ENCODE measurements at places on chromosomes 1 and 21.
A peak's percentile ranks its signal among the peaks of the same experiment; 100 is the strongest.

- DNase-seq: no peak
These were observed 687.7 kb upstream of the ADGRL4 start for GRCh38 chr1:79694241-79694640.

GRCh38 chr1:30462826-30463425 is 260.5 kb downstream of the MATN1 start:
- DNase-seq: no peak

- no peak for DNase-seq
These were observed 207.9 kb upstream of the CACYBP start for GRCh38 chr1:174791863-174792262.

- no peak for DNase-seq
These were observed 132.7 kb upstream of the SGIP1 start for GRCh38 chr1:66401244-66401643.

GRCh38 chr1:117371441-117372151 is 4.3 kb downstream of the MAN1A2 start:
- no peak for DNase-seq

DNA sequence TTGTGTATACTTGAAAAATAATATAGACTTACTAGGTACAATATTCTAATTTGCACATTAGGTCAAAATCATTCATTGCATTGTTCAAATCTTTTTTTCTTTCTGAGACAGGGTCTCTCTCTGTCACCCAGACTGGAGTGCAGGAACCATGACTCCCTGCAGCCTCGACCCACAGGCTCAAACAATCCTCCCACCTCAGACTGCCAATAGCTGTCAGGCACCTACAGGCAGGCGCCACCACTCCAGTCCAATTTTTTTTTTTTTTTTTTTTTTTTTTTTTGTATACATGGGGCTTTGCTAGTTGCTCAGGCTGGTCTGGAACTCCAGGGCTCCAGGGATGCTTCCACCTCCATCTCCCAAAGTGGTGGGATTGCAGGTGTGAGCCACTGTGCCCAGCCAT is 656.9 kb downstream of the KCNT2 start:
- no peak for DNase-seq

DNA sequence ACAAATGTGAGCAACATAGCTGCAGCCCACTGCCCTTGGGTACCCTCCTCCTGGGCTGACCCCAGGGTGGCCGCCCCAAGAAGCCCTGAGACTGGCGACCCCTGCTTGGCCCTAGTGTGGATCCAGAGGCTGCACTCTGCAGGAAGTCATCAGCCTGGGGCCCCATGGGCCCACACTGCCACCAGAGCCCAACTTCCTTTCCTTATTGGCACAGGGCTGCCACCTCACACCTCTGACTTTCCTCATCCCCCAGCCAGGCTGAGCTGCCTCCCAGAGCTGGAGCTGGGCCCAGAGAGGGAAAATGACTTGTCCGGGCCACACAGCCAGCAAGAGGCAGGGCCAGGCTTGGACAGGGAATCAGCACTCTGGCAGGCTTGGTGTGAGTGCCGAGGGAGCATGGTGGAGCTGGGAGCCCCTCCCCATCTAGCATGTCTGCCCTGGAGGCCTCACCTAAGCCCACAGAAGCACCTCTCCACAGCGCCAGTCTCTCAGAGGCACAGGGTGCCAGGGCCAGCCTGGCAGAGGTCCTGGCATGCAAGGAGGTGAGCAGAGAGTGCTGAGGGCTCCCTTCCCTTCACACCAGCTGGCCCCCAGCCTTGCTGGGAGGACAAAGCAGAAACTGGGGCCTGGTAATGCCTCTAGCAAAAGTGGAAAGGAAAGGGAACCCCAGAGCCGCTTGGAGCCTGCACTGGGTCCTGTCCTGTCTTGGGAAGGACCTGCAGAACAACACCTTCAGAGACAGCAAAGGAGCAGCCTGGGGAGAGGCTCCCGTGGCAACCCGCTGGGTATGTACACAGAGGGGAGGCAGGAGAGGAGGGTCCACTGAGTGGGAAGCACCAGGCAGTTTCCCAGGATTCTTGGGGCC is 3.2 kb downstream of the RAP1GAP start:
- no peak for DNase-seq

- DNase-seq: no peak
These were observed 406 bp downstream of the NME7 start for GRCh38 chr1:169367096-169367685.

GRCh38 chr1:12643785-12644184 is at the start of gene AADACL4:
TSS of gene AADACL4 (plus strand) at chr1:12644085. CDS start at chr1:12644547, 462 bp downstream.
- DNase-seq: no peak

DNA sequence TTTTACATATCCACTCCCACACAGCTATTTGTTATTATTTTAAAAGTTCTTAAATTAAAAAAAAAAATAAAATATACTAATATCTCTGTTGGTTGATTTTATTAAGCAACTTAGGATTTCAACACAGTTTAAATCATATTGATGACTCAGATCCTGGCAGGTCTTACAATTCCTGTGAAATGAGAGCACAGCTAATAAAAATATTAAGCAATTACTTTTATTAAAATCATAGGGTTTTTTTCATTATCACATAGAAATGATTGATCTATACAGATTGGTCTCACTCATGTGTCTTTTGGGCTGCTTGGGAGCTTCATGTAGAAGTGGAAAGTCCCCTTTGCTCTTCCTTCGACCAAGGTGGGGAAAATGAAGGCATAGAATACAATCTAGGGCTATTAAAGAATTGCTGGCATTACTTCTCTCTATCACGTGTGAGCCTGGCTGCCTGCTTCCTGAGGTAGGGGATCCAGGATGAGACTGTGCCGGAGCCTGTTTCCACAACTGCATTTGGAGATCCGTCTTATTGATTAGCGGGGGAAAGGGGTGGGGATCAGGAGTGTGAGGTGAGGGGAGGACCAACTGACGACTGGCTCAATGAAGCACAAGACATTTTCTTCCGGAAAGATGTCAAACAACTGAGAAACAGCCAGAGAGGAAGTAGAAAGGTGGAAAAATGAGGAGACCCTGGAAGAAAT is 858.0 kb downstream of the USP25 start:
- no peak for DNase-seq

DNA sequence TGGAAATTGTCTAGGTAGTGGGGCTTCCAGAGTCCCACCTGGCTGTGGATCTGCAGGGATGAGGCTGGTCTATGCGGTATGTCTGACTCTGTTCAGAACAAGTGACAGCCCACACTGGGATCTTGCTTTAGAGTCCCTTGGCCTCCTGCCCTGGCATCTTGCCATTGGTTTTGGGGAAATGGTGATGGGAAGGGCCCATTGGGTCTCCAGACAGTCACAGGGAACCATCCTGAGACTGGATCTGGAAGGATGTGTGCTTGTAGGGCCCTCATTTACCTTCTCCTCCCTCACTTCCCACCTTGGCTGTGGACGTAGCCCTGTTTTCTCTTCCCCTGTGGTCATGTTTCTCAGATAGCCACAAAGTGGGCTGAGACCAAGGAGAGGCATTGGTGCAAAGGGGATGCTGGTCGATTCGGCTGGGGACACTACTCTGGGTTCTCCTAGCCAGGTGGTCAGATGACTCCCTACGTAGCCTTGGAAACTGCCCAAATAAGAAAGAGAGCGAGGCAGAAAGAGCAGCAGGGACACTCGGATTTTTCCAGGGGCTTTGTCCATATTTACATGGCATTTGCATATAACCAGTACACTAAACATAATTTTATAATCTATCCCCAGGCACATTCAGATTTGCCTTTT is 15.1 kb downstream of the SOX13 start:
- DNase-seq: no peak

GRCh38 chr1:117930173-117930447 is 571 bp downstream of the WDR3 start:
- DNase-seq: no peak

DNA sequence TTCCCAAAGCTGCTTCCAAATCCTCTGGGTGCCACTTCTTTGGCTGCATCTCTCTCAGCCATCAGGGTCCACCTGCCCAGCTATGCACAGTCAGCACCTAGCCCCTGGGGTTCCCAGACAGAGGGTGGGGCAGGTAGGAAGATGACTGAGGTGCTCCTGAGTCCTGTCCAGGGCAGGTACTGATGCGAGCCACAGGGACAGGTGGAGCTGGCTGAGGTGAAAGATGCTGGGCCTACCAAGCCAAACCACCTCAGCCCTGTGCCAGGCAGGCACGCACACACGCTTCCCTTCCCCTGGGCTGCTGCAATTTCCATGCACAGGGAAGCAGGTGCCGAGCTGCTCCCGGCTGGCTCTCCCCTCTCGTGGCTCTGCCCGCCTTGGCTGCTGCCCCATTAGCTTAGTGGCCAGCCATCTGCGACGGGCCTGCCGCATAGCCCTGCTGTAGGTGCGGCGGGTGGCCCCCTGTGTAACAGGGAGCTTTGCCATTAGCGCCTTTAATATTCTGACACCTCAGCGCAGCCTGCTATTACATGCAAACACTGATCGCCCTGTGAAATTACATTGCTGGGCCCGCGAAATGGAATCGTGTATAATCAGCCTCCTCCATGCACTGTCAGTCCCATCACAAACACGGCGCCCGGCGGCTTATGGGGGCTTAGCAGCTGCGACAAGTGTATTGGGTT is 38.9 kb downstream of the DMAP1 start:
- DNase-seq: no peak

- DNase-seq: peak; percentile 53
These were observed 510 bp downstream of the DENND4B start for GRCh38 chr1:153945795-153946621.

GRCh38 chr1:165988817-165989216 is 161.4 kb downstream of the UCK2 start:
- DNase-seq: no peak

- DNase-seq: no peak
These were observed 10.4 kb upstream of the CDK18 start for GRCh38 chr1:205494115-205494514.

DNA sequence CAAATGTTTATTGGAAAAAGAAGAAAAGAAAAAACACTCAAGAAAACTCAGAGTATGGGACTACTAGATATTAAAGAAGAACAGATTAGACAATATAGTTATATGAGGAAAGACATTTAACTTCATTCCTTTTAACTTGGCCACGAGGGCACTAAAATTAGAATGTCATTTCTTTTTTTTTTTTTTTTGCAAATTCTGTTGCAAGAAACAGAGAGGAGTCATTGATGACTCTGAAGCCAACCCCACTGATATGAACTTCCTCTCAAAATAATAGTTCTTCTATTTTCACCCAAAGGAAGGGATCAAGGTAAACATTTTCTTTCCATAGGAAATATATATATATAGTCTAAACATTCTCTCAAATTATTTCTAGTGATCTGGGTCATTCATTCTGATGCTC is 24.6 kb upstream of the PEX19 start:
- DNase-seq: no peak

GRCh38 chr1:29397981-29398380 is 161.7 kb downstream of the PTPRU start:
- DNase-seq: no peak

- peak; percentile 66 for DNase-seq
These were observed at the start of gene SLC35A3 for GRCh38 chr1:99969729-99970621. TSS of gene SLC35A3 (plus strand) at chr1:99969996. CDS start at chr1:99993555, 23,559 bp downstream.

DNA sequence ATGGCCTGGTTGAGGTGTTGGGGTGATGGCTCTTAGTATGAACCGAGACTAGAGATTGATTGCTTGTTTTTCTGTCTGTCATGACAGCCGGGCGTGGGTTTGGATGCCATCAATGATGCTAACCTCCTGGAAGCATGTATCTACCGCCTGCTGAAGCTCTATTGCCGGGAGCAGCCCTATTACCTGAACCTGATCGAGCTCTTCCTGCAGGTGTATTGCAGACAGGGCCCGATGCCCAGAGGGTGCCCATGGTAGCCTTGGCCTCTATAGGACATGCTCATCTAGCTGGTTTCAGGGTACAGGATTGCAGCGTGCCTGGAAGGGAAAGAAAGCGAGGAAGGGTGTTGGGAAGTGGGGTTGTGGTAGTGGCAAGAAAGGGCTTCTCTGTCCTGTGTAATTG is 2.6 kb upstream of the RUSC1 start:
- no peak for DNase-seq

DNA sequence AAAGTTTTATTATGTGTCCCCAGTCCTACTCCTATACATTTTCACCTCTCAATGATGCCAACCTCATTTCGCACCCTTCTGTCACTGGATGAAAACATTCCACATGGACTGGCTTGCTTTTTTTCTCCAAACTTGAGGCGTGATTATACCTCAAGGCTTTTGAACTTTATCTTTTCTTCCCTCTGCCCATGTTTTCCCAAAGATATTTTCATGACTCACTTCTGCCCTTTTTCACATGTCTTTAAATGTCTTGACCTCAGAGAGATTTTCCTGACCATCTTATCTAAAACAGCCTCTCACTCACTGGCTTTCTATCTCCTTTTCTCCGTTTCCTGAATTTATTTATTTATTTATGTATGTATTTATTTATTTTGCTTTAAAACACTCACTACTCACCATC is 659.0 kb downstream of the PTPRC start:
- no peak for DNase-seq

DNA sequence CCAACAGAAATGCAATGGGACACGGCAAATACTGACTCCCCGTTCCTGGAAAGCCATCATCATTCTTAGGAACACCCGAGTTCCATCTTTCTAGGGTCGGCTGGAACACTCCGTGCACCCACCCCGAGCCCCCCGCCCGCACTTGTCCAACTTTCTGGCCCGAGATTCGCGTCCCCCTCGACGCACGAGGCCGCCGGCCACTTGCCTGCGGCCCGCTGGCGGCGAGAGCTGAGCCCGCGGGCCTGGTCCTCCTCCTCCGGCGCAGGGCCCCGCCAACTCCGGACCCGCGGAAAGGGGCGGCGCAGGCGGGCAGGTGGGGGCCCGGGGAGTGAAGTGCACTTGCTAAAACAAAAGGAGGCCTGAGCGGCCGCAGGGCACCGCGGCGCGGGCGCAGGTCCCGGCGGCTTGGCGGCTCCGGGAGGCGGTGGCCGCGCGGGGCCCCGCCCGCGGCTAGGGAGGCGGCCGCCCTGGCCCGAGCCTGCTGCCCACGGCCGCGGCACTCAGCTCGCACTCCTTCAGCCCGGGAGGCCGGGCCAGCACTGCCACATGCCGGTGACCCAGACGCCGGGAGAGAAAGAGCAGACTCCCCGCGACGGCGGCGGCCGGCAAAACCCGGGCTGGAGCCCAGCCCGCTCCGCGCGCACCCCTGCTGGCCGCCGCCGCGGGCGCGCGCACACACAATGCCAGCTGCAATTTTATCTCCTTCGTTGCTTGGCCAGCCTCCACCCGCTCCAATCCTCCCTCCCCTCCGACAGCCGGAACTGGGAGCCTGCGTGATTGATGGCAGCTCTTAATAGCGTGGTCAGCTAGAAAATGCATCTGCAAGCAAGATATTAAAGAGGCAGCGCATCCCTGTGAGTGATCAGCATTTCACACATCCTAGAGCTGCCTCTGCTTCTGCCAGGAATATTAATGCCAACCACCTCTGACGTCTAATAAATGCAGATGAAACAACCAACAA is 114.3 kb downstream of the RERE start:
- peak; percentile 53 for DNase-seq
